Dermis microvascular lymphatic vessel endothelial cell (primary cell): ENCODE measurements at places on chromosomes 16 and 17. TPM values are rescaled to one million over a fixed set of nuclear protein-coding genes. Genes with fewer than 3 reads are reported as not detected.

DNA sequence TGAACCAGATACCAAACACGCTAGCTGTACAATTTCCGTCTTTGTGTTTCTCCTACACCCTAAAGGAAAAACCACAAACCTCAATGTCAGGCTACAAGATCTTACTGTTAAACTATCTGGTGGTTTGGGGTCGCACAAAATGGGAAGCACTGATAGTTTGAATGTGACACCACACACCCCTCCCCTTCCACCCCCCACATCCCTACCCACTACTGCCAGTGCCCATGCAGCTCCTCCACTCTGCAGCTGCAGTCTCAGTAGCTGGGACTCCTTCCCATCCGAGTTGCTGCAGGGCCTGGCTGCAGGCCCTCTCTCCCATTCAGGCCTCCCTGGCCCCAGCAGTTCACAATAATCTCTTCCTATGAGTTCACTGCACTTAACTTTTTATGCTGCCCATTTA is 18.4 kb downstream of the TRAP1 start:
- DNase-seq = no peak

DNA sequence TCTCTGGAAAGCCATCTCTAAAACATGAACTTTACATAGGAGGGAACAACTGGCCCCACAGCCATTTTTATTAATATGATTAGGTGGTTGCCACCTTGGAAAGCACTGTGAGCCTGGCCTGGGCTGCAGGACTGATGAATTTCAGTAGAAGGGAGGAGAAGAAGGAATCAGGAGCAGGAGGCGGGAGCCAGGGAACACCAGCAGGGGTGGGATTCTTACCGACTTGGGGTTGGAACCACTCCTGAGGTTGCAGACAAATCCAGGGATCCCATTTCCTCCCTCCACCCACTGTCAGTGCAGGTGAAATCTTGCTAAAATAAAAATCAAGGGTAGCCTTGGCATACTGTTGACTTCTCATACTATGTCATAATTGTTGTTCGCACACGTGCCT is 16.9 kb upstream of the MAP3K14 start:
- DNase-seq = no peak

GRCh38 chr16:9241177-9241576 is 149.7 kb downstream of the HAPSTR1 start:
- DNase-seq = no peak

- no peak for DNase-seq
Observed at GRCh38 chr16:17345043-17345442, 125.7 kb downstream of the XYLT1 start.

The CCL7 gene
- total RNA-seq = 0.13 and 0.25 TPM in 2 replicates

DNA sequence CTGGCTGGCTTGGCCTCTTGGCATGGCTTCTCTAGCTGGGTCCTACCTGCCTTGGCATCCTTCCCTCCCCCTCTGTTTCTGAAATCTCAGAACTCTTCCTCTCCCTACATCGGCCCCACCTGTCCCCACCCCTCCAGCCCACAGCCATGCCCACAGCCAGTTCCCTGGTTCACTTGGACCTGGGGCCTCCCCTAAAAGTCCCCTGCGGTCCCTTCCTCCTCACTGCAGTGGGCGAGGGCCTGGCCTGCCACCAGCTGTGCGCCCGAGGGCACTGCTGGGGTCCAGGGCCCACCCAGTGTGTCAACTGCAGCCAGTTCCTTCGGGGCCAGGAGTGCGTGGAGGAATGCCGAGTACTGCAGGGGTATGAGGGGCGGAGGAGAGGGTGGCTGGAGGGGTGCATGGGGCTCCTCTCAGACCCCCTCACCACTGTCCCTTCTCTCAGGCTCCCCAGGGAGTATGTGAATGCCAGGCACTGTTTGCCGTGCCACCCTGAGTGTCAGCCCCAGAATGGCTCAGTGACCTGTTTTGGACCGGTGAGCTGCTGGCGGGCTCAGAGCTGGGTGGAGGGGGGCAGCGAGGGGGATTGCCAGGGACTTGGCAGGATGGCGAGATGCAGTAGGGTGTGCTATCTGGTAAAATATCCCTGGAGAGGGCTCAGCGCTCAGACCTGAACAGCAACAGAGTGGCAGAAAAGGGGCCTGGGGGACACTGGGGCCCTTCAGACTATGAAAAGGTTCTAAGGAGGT is 14.1 kb downstream of the MIEN1 start:
- no peak for DNase-seq

DNA sequence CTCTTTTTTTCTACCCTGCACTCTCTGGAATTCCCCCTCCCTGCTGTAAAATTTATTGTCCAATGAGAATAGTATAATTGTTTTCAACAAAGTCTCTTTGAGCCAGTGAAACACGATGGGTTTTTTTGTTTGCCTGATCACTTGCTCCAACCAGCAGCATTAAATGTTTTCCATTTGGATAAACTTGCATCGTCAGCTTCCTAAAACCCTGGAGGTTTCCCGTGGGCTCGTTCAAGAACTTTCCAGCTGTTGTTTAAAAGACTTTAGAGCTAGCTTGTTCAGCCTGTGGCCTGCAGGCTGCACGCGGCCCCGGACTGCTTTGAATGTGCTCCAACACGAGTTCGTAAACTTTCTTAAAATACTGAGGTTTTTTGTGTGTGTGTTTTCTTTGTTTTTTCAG is 14.9 kb downstream of the NAGPA start:
- DNase-seq = no peak

- DNase-seq = no peak
Observed at GRCh38 chr17:48910370-48910769, 2.2 kb downstream of the UBE2Z start.

DNA sequence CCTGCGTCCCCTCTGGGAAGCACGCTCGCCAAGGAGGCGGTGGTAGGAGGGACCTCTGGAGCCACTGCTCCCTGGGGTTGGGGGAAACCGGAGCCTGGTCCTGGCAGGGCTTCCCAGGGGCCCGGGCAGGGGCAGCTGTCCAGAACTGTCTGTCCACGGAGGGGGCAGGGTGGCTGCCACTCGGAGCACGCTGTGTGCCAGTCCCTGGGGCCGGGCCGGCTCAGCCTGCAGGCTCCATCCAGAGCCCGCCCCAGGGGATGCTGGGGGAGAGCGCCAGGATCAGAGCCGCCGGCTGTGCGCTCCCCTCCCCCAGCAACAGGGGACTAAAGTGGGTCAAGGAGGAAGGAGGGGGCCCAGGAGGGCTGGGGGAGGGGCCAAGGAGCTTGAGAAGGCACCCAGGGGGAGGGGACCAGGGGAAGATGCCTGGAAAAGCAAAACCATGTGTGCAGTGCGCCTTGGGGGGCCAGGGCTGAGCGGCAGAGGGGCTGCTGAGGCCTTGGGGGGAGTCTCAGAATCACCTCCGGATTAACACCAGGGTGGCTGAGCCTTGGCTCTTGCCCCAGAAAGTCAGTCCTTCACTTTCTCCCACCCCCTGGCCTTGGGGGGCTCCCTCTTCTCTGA is 21.3 kb downstream of the ZNF423 start:
- no peak for DNase-seq

DNA sequence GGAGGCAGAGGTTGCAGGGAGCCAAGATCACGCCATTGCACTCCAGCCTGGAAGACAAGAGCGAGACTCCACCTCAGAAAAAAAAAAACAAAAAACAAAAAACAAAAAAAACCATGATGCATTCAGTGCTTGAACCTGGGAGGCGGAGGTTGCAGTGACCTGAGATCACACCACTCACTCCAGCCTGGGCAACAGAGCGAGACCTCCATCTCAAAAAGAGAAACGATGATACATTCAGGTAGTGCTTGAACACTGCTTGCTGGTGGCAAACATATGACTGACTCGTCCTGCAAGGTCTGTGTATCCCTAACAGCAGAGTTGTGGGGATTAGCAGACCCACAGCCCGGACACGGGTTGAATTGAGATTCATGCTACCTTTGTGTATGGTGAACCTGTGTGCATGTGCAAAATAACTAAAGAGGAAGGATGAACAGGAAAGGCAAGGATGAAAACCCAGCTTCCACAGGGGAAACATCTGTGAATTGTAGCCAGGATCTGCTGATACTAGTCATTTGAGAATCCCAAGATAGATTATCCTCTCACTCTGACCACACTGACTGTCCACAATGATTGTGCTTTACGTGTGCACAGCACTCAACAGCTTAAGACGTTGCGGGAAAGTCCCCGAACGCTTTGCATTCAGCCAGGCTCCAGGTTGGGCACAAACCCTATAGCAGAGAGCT is 52.4 kb upstream of the MRPS23 start:
- peak; percentile 22 for DNase-seq

The FGF11 gene
- 0.13 and 0.38 TPM in 2 replicates for total RNA-seq

GRCh38 chr16:13863075-13863765 is 56.7 kb upstream of the ERCC4 start:
- DNase-seq = no peak

DNA sequence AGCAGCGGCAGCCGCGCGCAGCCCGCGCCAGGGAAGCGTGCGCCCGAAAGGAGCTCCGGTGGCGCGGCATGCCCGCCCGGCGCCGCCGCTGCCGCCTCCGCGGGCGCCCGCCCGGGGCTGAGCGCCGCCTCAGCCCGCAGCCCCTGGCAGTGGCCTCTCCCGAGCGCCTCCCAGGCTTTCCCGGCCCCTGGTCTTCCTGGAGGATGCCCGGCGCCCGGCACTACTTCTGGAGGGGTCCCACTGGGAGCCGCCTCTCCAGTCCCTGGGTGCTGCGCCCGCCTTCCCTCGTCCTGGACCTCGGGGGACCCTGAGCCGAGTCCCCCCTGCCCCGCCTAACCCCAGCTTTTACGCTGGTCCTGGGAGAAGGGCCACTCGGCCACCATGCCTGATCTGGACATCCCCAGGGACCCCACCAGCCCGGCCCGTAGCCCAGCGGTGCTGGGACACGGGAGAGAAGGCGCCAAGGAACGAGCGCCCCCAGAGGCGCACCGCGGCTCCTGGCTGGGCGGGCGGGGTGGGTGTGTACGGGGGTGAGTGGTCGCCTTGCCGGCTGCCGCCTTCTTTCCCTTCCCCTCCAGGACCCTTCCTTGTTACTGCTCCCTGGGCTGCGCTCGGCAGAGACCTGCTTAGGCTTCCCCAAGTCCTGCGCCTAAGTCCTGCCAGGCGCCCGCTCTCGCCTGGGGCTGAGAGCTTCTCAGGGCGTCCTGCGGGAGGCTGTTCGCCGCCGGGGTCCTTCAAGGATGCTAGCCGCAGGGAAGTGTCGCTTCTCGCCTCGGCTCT is 704 bp downstream of the ASIC2 start:
- peak; percentile 2 for DNase-seq
